ENCODE measurements at places on chromosomes 3 and 15.
A peak's percentile ranks its signal among the peaks of the same experiment; 100 is the strongest.

- no peak for DNase-seq
These were observed 53.9 kb upstream of the KLF13 start for GRCh38 chr15:31272558-31273257.

- DNase-seq, result peak; percentile 9
These were observed 67.1 kb downstream of the ATP2B2 start for GRCh38 chr3:10437995-10438901.

DNA sequence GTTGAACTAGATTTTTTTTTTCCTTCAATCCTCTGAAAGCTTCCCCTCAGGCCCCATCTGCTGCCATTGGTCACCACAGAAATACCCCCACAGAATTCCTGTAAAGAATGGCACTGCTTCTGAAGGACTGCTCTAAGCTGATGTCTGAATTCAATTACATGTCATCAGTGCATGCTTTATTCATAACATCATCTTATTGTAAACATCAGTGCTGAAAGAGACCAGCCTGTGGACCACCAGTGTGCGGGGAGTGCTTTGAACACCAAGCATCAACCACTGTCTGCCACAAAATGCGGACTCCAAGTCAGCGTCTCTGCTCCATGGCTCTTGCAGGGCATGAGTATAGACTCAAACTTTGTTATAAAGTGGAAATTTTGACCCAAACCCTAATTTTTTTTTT, 11.6 kb downstream of the PHLDB2 start:
- DNase-seq, result no peak

- no peak for DNase-seq
These were observed 137.7 kb upstream of the KLHL25 start for GRCh38 chr15:85932391-85932790.

DNA sequence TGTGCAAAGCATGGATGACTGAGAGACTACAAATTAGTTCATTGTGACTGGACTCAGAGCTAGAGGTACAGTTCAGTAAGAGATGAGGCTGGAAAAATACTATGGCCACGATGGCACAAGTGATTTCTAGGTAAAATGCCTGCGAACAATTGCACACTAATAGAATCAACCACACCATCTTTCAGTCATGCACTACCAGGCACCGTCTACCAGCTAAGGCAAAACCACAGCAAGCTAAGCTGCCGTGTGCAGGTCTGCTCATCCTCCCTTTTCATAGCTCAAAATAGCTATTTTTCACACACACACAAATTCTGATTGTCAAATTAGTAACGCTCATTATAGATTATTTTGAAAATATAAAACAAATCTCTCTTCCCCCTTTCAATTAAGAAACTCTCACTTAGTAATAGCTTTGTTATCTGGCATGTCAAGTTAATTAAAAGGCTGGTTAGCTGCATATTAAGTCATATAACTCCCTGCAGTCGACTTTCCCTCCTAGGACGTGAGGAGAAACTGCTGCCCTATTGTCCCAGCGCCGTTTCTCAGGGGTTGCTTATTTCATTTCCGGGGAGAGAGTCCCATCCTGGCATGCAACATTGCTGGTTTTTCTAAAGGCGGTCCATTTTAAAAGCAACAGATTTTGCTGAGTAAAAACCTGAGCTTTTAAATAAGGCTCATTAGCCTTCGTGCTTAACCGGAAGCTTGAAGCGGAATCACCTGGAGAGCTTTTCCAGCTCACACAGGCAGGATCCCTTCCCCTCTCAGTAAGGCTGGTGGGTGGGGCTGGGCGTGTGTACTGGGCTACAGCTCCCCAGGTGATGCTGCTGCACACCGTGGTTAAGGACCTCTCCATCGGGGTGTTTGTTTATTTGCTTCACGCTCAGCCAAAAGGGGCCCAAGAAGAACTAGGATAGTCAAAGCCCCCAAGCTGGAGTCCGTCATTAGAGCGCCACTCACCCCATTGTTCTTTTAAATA, 16.9 kb upstream of the MEX3B start:
- peak; percentile 11 for DNase-seq

DNA sequence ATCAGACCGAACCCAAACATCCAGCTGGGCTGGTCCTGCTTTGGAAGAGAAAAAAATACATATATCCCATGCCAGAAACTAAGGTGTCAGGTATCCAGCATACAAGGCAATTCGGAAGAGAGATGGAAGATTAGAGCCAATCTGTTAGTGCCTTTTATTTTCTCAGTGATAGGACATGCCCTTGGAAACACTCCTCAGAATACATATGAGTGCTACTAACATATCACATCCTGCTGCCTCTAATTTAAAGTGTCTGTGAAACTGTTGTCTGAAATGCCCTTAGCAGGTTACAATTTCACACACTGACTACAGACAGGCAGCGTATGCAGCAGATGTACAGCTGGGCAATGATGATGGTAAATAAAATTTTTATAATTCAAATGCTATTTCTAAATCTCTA, 78.9 kb downstream of the RBPMS2 start:
- no peak for DNase-seq

GRCh38 chr3:26422415-26422814, 200.2 kb upstream of the LRRC3B start:
- DNase-seq, result no peak

DNA sequence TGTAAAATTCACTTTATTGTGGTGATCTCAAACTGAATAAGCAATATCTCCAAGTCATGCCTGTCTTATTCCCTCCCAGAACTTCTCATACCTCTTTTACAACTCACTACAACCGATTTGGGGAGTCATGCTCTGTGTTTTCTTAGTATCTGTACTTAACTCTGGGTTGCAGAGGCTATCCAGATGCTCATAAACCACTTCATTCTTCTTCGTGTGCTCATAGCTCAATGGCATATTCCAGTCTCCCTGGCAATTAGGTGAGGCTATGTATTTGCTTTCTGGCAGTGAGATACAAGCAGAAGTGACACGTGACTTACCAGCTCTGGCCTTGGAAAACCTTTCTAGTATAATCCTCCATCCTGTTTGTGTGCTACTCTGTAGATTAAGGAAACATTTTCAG, 360.9 kb downstream of the ZNF385D start:
- DNase-seq, result no peak

- DNase-seq, result no peak
These were observed 26.9 kb upstream of the NR2F2 start for GRCh38 chr15:96303503-96304056.

GRCh38 chr3:160400702-160401150, 1.3 kb downstream of the SMC4 start:
- no peak for DNase-seq
